Neural crest cell (in vitro differentiated cells): ENCODE measurements at places on chromosomes 5 and 9. TPM values are rescaled to one million over a fixed set of nuclear protein-coding genes. Genes with fewer than 3 reads are reported as not detected.

DNA sequence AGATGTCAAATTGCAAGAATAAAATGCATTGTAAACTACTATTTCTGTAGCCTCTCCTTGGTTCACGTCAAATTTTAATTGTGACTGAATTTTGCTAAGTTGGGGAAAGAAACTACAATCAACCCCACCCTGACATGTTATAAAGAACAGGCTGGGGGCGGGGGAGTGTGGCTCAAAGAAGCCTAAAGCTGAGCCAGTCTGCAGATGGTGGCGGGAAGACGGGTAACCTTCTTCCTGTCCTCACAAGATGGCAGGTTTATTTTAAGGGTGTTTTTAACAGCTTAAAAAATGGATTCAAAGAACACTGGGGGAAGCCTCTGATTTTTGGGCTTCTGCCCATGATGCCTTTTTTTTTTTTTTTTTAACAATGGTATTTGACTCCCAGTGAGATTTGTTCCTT is 68.5 kb upstream of the MELK start:
- no peak for DNase-seq
- no peak overlapping the region for H3K4me3 ChIP-seq

GRCh38 chr5:172906436-172906835 is 52.8 kb upstream of the RPL26L1 start:
- no peaks in the 10 kb centered on the region for H3K36me3 ChIP-seq
- H3K27me3 ChIP-seq: no peaks in the 10 kb centered on the region
- peak overlapping the region; percentile 43 for H3K27ac ChIP-seq
- no peak for DNase-seq

DNA sequence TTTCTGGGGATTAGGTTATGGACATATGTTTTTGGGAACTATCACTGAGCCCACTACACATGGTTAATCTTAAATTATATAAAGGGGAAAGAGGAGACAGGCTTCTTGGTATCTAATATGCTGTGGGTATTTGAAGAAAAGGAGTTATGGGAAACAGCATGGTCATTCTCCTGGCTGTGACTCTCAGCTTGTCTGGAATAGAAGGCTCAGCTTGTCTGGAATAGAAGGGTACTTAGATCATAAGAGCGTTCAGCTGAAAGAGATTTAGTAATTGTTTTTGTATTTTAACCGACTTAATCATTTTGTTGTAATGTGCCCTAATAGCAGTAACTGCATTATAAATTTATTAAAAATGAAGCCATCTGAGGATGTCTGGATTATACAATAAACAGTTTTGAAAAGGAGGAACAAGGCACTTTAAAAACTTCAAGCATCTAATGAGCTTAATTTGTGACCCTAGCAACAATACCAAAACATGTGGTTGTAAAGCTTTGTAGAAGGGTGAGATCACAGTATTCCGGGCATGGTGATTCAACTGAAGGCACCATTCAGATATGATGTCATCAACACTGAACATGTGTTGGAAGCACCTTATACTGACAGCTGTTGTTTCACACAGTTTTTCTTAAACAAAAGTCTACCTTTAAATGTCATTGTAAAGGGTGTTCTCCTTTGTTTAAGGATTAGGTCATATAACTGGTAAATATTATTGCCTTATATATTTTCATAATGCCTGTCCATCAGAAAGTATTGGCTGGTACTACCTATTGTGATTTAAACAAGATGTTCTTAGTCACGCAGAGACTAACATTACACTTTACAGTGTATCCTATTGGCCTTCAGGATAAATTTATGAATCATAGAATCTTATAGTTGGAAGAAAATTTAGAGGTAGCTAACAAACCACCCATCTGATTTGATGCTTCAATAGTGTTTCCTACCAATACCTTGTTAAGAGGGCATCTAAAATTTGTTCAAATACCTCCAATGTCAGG is 2174.1 kb upstream of the WWC1 start:
- no peaks in the 10 kb centered on the region for H3K36me3 ChIP-seq
- no peaks in the 10 kb centered on the region for H3K27me3 ChIP-seq
- no peak for DNase-seq
- H3K27ac ChIP-seq: no peak overlapping the region

DNA sequence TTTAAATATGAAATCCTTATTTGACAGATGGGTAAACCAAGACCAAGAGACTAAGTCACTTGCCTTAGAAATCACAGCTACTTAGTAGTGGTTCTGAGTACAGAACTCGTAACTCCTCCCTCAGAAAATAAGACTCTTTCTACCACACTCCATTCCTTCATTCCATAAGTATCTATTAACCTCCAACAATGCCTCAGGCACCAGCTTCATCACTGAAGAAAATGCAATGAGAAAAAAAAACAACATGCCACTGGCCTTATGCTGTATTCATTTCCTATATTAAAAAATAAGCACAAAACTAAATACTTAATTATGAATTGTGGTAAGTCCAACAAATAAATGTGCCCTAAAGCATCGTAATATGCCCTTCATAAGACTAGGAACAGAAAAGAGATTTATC is 13.5 kb upstream of the FREM1 start:
- H3K27ac ChIP-seq: no peak overlapping the region
- H3K36me3 ChIP-seq: peaks cover 7% of the 10 kb centered on the region
- H3K4me1 ChIP-seq: peaks cover 17% of the 10 kb centered on the region
- DNase-seq: no peak
- H3K27me3 ChIP-seq: no peaks in the 10 kb centered on the region

The MAMDC4 gene
- 19.3 and 20.6 TPM in 2 replicates for total RNA-seq

The TDRD7 gene
- total RNA-seq: 1.5 and 1.6 TPM in 2 replicates

The IL33 gene
- not detected in 2 replicates for total RNA-seq
